Activated gamma-delta T cell treated with Interleukin-2 at 50 U/mL for 16 hours (primary cell): ENCODE measurements at places on chromosomes 5 and 9.

DNA sequence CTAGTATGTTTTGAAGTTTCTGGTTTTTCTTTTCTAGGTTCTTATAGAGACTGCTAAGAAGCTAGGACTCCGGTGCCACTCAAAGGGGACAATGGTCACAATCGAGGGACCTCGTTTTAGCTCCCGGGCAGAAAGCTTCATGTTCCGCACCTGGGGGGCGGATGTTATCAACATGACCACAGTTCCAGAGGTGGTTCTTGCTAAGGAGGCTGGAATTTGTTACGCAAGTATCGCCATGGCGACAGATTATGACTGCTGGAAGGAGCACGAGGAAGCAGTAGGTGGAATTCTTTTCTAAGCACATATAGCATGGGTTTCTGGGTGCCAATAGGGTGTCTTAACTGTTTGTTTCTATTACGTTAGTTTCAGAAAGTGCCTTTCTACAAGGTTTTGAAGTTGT is 52.2 kb downstream of the MTAP start:
- DNase-seq, result no peak

DNA sequence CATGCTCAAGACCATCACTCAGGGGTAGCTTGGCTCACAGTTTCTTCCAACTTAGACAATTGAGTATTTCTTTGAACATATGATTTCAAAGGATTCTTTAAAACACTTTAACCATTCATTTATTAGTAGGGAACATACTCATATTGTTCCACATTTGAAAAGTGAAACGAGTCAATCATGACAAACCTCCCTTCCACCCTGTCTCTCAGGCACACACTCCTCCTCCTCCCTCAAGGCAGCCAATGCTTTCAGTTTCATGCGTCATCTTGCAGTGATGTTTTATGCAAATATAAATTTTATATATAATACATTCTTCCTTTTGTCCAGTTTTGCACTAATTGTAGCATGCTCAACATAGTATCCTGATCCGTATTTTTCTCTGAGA is 126.0 kb upstream of the BOD1 start:
- DNase-seq, result no peak

DNA sequence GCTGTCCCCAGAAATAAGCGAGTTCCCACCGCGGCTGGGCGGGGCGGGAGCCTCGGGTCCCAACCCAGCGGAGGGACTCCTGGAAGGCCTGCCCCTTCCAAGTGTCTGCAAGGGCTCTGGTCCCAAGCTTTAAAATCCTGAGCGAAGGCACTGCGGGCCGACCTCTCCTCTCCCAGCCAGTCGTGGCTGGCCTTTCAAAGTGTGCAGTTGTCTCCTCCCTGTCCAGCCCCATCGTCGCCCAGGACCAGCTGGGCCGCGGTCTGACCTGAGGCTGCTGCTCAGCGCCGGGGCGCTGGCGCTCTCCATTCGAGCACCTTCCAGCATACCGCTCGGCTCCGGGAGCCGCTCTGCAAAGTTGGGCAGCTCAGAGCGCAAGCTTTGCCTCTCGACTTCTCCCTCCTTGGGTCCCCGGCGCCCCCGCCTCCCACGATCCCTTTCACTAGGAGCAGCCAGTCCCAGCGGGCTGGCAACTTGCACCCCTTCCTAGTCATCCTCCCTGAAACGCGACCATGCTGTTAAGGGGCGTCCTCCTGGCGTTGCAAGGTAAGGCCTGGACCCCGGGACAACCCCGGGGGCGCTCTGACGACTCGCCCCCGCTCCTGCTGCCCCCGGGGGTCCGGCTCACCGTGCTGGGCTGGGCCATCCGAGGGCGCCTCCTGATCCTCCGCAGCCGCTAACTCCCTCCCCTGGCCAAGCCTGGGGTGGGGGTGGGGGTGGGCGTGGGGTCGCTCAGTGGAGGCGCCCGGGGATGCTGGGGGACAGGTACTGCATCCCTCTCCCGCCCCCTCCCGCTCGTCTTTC is at the start of gene MAMDC2:
TSS of gene MAMDC2 (plus strand) at position 160 of the 801 bp plus-strand sequence. CDS start at position 510, 350 bp downstream.
- DNase-seq, result no peak

DNA sequence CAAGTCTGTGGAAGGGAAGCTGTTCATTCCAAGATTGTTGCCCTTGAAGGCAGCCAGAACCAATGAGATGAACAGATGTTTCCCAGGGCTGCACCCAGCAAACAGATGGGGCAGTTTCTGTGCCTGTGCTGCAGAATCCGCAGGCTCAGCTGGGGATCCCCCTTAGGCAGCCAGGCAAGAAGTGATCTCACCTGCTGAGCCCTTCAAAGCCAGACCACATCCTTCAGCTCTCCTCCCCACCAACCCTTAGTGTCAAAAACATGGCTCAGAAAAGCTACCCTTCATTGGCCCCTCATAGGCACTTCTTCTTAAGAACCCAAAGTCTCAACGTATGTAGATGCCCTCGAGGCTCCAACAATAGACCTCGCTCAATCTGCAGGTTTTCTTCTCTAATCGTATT is 626.7 kb downstream of the CCDC171 start:
- DNase-seq, result no peak

DNA sequence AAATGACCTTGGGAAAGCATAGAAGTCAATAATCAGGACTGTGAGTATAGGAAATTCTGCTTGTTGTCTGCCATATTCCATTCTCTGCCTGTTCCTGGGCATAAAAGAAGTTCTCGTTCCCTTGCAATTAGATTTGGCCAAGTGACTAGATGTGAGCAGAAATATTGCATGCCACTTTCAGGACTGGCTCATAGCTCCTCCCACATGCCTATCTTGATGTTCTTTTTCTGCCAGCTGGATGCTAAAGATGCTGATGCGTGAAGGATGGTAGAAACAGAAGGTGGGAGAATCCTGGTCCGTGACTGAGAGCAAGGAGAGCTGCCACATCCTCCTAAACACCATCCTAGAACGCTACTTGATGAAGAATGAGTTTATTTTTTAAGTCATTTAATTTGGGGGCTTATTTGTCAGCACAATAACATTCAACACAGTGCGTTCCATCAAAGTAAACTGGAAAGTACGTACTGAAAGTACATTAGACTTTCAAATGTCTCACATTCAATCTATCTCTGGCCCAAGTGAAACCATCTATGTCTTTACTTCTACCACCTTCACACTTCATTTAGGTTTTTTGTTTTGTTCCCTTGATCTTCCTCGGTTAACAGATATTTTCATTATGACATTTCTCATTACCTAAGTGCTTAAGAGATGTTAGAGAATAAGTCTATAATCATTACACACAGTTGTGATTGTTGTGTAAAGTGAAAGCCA is 648.5 kb downstream of the RAB3C start:
- DNase-seq, result no peak

- no peak for DNase-seq
Measured at GRCh38 chr5:26535215-26535614, 503.2 kb downstream of the CDH9 start.

- DNase-seq, result no peak
Measured at GRCh38 chr9:96305171-96305570, 3.2 kb upstream of the HSD17B3 start.

GRCh38 chr5:136491806-136492205 is 126.5 kb upstream of the TRPC7 start:
- DNase-seq, result no peak

DNA sequence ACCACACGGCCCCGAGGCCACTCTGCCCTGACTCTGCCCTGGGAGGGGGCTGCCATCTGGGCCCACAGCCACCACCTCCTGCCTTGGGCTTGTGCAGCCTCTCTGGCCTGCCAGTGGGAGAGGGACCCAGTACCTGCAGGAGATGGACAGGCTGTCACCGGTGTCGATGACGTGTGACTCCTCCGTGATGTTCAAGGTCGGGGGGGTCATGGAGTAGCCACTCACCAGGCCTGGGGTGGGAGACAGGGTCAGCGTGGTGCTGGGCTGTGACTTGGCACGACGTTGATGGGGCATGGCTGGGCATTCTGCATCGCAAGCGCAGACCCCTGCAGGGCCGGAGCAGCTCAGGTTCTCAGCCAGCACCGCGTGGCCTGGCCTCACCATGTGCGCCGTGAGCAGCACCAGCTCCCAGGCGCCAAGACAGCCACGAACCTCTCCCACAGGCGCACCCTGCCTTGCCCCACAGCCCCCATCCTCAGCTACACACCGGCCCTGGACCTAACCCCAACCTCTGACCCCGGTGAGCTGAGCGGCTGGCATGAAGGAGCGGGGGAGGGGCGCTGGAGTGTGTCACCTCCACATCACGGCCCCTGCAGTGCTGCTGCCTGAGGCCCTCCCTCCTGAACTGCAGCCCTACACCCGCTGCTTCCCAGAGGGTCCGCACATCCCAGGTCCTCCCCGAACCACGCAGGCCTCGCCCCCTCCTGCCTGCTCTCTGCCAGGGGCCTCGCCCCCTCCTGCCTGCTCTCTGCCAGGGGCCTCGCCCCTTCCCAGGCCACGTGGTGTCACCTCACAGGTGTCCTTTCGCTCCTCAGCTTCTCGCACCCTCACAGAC is 17.6 kb downstream of the FLT4 start:
- DNase-seq, result no peak

DNA sequence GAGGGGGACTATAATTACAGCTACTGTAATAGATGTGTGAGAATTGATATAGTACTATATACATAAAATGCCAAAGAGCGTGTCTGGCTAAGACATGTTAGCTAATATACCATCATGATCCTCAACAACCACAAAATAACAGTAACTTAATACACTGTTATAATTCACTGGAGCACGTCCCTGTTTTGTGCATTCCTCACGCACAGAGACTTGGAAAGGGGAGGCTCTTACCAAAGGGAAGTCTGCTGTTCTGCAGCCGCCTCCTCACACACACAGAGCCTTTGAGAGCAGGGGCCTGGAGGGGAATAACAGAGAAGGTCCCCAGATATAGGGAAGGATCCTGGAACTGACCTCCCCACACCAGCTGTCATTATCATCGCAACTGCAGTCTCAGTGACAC is 97.3 kb downstream of the ANKRD18A start:
- DNase-seq, result no peak

DNA sequence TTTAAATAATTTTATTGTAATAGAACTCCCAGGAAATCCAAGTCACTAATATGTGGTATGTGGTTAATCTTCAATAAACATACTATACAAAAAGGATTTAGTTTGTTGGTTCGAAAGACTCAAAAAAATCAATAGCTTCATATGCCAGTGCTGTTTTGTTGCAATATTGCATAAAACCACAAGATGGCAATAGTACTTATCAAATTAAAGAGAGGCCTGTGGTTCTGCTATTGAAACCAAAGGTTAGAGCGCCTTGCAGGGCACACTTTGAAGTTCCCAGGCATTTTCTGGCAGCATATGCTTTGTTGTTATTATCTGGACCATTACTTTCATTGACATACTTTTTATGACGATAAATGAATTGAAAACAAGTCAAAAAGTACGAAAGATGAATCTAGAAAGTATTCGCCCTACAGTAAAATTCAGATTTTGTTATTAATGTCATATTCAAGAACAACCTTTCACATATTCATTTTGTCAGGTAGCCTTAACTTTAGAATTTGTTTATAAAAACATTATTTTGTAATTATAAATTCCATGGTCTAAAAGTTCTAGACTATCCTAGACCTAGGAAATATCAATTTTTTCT is 316.3 kb downstream of the MCTP1 start:
- peak; percentile 4 for DNase-seq

GRCh38 chr9:107782381-107782780 is 292.8 kb upstream of the KLF4 start:
- no peak for DNase-seq

- DNase-seq, result no peak
Measured at GRCh38 chr9:97470076-97470475, 31.4 kb upstream of the TMOD1 start.
